ENCODE measurements at places on chromosomes 1 and 21. TPM values are rescaled to one million over a fixed set of nuclear protein-coding genes. Genes with fewer than 3 reads are reported as not detected.

GRCh38 chr21:44709426-44710293 is 1.7 kb downstream of the TSPEAR start:
- DNase-seq = no peak

Gene FAAH
- 1.6 TPM for total RNA-seq

DNA sequence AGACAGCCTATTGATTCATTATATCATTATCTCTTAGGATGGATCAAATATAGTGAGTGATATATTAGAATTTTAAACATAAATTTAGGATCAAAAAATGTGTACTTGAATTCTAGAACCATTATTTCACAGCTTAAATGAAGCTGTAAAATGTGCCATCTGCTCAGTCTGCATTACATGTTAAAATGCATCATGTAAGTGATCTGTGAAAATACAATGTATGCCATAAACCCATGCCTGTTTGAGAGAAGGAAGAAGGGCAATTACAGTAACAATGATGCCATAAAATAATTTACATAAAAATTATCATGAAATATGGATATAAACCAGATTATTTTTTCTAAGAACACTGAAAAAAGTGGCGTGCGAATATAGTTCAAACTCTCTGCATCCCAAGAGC is 1066.0 kb upstream of the ADGRL4 start:
- DNase-seq = no peak

- peak; percentile 3 for DNase-seq
Measured at GRCh38 chr1:61839679-61840078, 97.4 kb downstream of the PATJ start.

Gene F5
- total RNA-seq = not detected

DNA sequence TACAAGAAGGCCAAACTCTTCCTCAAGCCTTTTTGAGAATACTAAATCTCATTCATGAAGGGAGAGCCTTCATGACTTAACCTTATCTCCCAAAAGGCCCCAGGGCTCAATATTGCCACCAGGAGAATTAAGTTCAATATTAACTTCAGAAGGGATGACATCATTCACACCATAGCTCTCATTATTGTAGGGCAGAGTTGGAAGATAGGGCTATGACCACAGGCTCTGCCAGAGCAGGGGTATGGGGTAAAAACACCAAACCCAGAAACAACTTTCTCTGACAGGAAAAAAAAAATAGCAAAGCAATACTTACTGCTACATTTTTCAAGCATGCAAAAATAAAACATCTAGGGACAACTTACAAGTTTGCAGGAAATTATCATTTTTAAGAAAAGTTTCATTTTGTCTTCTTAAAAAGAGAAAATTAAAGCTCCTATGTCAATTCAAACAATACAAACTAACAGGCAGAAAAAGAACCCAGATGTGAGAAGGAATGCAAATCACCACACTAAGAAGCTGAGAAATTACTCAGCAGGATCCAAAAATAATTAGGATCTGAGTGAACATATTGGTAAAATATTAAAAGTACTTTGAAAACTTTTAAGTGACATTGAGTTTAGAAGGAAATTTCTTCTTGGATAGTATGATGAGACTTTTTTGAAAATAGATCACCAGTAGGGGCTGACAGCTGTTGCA is 1156.5 kb downstream of the NCAM2 start:
- no peak for DNase-seq

DNA sequence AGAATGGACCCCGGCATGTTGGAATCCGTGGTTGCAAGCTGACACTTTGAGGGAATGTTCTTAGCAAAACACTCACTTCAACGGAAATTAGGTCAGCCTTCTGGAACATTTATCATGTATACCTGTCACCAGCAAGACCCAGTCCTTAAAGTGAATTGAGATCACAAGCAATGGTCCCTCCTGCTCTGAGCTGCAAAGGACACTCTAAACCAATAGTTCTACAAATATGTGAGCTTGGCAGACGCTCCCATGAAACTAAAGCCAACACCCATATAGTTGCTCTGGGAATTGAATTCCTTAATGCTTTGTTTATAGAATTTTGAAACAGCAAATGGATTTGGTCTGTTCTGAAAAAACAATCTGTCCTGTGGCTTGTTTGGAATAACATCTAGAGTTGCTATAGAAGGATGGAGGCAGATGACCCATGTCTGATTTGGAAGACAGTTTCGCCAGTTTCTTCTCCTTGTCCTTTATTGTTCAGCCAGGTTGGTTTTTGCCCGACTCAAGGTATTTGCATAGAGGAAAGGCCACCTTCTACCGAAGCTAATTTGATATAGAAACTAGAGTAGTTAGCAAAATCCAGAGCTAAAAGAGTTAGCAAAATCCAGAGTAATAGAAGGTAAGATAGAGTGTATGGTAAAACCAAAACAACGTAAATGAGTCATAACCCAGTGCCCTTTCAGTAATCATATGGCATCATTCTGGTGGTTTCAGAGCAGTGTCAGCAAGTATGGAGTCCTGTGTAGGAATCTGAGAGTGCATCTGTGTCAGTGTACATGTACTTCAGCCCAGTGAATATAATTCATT is 236.2 kb downstream of the NFIA start:
- DNase-seq = peak; percentile 96

DNA sequence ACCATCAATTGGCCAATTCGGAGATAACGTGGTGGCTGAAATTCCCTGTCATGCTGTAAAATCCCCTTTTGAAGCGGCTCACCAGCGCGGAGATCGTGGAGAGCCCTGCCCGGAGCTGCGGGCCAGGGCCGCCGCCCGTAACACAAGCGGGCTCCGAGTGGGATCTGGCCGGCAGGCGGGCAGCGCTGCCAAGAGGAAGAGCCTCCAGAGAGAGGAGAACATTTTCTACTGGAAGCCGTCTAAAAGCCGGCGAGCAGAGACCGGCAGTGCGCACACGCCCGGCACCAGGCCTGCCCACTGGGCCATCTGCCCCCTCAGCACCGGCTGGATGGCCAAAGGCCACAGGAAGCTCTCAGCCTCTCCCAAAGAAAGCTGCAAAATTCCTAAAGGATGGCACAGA is 15.5 kb downstream of the SSBP3 start:
- no peak for DNase-seq

DNA sequence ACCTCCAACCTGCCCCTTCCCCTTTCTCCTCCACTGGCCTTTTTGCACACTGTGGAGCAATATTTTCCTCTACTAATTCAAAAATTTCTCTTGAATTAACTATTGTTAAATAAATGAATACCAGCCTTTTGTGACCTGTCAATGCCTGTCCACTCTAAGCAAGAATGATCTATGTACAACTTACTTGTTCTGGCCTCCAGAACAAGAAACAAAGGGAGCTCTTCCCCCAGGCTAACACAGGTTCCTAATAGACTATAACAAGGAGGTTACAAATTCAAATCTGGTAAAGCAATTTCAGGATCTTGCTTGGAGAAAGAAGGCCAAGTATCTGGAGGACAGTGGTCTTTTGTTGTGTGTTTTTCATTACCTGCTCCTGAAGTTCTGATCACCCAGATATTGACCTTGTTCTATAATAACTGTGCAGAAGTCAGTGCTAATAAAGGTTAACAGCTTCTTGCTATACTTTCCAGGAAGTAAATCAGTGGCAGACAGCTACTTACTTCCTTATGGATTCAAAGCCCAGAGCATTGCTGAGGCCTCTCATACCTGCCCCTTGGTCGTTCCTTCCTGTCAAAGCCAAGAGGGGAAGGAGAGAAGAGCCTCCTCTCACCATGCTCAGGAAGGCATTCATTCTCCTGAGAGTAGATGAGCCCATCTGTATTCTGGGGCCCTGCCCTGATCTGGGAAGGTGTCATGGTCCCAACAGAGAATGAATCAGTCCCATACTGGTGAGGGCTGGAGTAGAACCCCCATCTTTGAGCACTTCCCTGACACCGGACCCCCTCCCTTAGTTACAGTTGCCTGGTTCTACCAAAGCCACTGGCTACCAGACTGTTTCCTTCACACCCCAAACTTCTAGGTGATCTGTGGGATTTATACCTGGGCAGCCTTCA is 56.8 kb downstream of the DESI2 start:
- no peak for DNase-seq

Data from lung microvascular endothelial cell (primary cell).